Activated B cell treated with CpG ODN at 0.5 μM for 24 hours (primary cell): ENCODE measurements at places on chromosomes 6 and 20. TPM values are rescaled to one million over a fixed set of nuclear protein-coding genes. Genes with fewer than 3 reads are reported as not detected.

DNA sequence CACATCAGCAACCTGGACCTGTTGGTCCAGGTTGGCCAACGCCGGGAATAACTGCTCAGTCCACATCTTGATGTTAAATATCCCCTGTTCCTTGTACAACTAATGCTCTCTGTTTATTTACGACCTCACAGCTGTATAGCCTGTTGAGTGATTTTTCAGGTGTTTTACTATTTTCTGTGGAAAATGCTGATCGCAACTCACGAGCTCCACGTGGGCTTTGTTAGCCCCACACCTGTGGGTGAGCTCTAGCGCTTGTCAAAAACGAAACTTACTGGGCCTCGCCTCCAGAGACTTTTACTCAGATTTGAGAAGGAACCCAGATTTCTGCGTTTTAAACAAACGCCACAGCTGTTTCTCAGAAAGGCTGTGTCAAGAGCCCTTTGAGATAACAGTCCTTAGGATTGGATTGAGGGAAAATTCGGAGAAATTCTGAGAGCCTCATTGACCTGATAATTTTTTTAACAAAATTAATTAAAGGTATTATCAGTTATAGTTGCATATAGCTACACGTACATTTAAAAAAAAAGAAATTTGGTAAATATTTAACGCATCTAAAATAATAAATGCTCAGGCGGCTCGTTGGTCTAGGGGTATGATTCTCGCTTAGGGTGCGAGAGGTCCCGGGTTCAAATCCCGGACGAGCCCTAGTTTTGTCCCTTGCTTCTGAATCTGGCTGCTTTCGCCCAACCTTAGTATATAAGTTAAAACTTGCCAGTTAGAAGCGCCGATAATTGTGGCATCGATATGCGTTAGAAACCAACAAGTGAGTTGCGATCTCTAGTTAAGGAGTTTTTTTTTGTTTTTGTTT is 16.7 kb downstream of the HMGN4 start:
- H3K27me3 ChIP-seq, result no peaks in the 10 kb centered on the region
- no peak overlapping the region for H3K27ac ChIP-seq
- peak overlapping the region; percentile 76 for H3K4me3 ChIP-seq
- peaks cover 5% of the 10 kb centered on the region for H3K36me3 ChIP-seq

- H3K27me3 ChIP-seq, result no peaks in the 10 kb centered on the region
- no peak overlapping the region for H3K27ac ChIP-seq
- peaks cover 60% of the 10 kb centered on the region for H3K36me3 ChIP-seq
- no peak for DNase-seq
- H3K4me3 ChIP-seq, result no peak overlapping the region
These were observed 76.5 kb downstream of the GJA10 start for GRCh38 chr6:89970609-89971337.

GRCh38 chr6:52532457-52532856 is 44.4 kb downstream of the TRAM2 start:
- peaks cover 14% of the 10 kb centered on the region for H3K4me1 ChIP-seq
- H3K27ac ChIP-seq, result no peak overlapping the region
- peaks cover 27% of the 10 kb centered on the region for H3K36me3 ChIP-seq

GRCh38 chr20:47198254-47198671 is 158.2 kb downstream of the ZMYND8 start:
- no peaks in the 10 kb centered on the region for H3K27me3 ChIP-seq
- peaks cover 7% of the 10 kb centered on the region for H3K4me1 ChIP-seq
- DNase-seq, result no peak
- H3K36me3 ChIP-seq, result no peaks in the 10 kb centered on the region
- no peak overlapping the region for H3K4me3 ChIP-seq

DNA sequence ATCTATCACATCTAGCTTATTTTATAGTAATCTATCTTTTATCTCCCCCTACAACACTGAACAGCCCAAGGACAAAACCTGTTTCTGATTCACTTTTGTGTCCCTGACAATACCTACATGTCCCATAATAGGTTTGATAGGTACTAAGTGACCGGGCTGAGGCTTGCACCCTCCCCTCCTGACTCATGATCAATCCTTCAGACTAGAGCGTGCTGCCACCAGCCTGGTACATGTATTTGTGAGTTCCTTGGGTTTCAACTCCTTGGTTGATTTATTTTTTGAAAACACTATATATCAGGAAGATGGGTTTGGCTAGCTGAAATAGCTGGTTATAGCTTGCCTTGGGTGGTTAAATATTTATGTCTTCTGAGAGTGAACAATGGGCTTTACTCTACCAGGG is 41.6 kb upstream of the RAB23 start:
- no peaks in the 10 kb centered on the region for H3K36me3 ChIP-seq
- H3K27ac ChIP-seq, result no peak overlapping the region
- H3K4me1 ChIP-seq, result no peaks in the 10 kb centered on the region
- no peak overlapping the region for H3K4me3 ChIP-seq

GRCh38 chr6:132410830-132411229 is 9.6 kb upstream of the MOXD1 start:
- H3K4me1 ChIP-seq, result peaks cover 7% of the 10 kb centered on the region
- no peak overlapping the region for H3K4me3 ChIP-seq
- no peak for DNase-seq
- no peak overlapping the region for H3K27ac ChIP-seq
- no peaks in the 10 kb centered on the region for H3K36me3 ChIP-seq

Gene GATA5
- total RNA-seq, result not detected in 2 replicates

Gene LY6G6F
- not detected in 2 replicates for total RNA-seq
